ENCODE measurements at places on chromosomes 4 and X.

- no peak for DNase-seq
Measured at GRCh38 chr4:16007471-16008095, 44.6 kb upstream of the FGFBP2 start.

DNA sequence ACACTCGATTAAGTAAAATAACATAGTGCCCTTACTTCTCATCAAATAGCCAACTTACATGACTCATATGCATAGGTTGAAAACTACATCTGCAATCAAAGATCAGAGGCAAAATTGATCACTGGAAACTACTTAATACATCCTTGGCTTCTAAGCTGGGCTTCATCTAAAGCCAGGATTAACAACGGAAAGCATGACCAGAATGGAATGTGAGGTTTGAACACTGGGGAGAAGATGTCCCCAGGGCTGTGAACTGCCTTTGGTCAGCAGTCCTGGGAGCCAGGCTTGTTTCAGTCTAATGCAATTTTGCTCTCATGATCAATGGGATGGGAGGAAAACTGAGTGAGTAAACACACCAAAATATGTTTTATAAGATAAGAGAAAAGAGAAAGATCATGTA, 192.5 kb upstream of the TTC29 start:
- DNase-seq = no peak

- no peak for DNase-seq
Measured at GRCh38 chr4:161577579-161578301, 586.1 kb downstream of the FSTL5 start.

- no peak for DNase-seq
Measured at GRCh38 chr4:141853091-141853764, 216.8 kb downstream of the IL15 start.

- no peak for DNase-seq
Measured at GRCh38 chr4:82667761-82668480, 106.1 kb upstream of the TMEM150C start.

GRCh38 chr4:183096276-183096965, 2.6 kb upstream of the WWC2 start:
- DNase-seq = no peak

GRCh38 chr4:94636004-94636403, 121.8 kb upstream of the BMPR1B start:
- no peak for DNase-seq

Measured in CD8-positive, alpha-beta T cell (primary cell).